WTC11 (cell line): ENCODE measurements at places on chromosomes 2 and 18. TPM values are rescaled to one million over a fixed set of nuclear protein-coding genes. Genes with fewer than 3 reads are reported as not detected.

GRCh38 chr2:38572167-38572566 lies 30.6 kb downstream of the HNRNPLL start:
- DNase-seq, result no peak

C2orf15 gene
- 6.0 to 7.0 TPM (median 6.1 TPM) in 3 replicates for total RNA-seq

DNA sequence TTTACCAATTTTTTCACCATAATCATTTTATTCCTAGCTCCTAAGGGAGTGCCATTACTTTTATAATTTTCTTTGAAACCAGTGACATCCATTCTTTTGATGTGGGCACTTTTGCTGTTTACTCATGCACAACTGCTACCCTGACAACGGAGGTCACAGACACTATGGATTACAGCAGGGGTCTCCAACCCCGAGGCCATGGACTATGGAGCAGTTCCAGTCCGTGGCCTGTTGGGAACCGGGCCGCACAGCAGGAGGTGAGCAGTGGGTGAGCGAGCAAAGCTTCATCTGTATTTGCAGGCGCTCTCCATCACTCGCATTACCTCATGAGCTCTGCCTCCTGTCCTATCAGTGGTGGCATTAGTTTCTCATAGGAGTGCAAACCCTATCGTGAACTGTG lies 34.6 kb downstream of the PRPF40A start:
- no peak for DNase-seq

- no peak for DNase-seq
Measured at GRCh38 chr2:38716185-38716584, 35.0 kb downstream of the SRSF7 start.

GRCh38 chr18:11795916-11796315 lies 55.3 kb upstream of the CHMP1B start:
- no peak for DNase-seq

LYPD6 gene
- total RNA-seq, result 4.8 to 5.1 TPM (median 5.0 TPM) in 3 replicates

DNA sequence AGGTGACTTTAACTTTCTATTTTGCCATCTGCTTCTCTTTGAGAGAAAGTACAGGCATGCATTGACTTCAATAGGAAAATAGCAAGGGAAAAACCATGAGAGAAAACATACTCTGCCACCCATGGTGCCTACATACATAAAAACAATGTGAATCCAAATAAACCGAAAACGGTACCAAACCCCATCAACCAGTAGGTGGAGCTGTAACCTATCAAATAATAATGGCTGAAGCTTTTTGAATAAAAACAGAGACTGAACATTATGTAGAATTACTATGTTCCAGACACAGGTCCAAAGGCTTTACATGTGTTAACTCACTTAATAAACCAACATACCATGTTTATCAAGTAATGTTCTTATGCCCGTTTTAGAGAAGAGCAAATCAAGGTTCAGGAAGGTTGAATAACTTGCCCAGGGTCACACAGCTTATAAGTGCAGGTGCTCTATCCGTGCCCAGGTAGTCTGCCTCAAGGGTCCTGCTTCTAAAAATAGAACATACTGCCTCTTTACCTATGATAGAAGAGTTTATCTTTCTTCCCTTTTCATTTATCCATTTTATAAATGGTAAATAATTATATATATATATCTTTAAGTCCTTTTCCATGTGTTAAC lies 293.9 kb upstream of the SYT4 start:
- no peak for DNase-seq

GRCh38 chr2:68216454-68217310 lies 35.6 kb downstream of the PPP3R1 start:
- DNase-seq, result no peak

RRM2 gene
- total RNA-seq, result 119 to 129 TPM (median 126 TPM) in 3 replicates

PPP1R1C gene
- total RNA-seq, result 3.4 to 8.7 TPM (median 3.7 TPM) in 3 replicates

GRCh38 chr2:70688427-70688826 lies 79.6 kb downstream of the ADD2 start:
- no peak for DNase-seq

DNA sequence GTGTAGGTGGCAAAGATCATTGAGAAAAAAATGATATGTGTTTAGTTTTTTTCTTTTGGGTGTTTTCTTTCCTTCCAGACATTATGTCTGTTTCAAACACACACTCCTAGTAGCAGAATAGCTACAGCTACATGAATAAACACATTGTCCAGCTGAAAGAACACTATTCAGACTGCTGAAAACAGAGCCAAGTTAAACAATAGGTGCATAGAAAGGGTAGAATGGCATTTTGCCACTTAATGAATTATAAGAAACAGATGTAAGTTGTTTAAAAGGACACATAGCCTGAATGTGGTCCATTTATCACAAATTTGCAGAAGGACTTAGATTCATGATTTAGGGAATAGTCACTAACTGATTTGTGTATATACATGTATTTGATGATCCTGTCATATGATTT lies 20.1 kb downstream of the CTLA4 start:
- no peak for DNase-seq

DNA sequence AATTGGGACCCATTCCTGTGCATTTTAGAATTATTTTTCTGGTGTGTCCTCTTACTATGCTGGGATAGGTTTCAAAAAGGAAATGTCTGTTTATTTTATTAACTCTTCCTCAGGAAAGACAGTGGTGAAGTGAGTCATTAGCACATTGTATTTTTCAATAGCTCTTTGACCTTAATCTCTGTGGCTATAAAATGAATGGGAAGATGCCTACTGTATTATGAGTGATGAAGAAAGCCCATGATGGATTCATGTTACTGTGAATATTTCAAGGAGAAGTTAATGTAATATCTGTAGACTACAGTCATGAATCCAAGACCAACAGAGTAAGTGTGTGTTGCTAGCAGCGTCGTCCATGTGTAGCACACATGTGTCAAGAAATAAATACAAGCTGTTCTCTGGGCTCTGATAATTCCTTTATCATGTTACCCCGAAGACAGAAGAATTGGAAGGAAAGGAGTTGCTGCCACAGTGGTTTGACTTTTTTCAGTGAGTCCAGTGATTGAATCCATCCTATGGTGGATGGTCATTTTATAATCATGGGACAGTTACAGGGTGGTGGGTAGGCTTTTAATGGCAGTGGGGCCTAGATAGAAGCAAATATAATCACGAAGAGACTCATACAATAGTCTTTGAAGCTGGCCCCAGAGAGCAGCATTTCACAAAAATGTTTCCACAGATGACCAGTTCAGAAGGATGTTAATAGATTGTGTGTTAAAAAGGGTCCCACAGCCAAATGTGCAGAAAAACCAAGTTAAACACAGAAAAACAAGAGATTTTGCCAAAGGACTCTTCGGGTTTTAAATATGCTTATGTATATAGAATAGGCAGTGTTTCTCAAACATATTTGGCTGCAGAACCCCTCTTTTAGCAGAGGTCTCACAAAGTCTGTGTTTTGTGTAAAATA lies 239.7 kb upstream of the RASGRP3 start:
- no peak for DNase-seq
